Fibroblast of pulmonary artery (primary cell): ENCODE measurements at places on chromosomes 6 and 20.

DNA sequence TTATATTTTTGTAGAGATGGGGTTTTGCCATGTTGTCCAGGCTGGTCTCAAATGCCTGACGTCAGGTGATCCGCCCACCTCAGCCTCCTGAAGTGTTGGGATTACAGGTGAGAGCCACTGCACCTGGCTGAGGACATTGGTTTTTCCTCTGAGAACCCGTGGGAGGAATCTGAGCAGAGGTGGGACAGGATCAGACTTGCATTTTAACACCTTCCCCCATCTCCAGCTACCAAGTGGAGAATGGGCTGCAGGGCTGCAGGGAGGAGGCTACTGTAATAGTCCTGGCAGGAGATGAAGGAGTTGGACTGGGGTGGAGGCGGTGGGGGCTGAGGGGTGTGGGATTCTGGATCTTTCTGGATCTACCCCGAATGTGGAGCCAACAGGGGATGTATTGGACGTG, 24.5 kb downstream of the FAM110A start:
- DNase-seq: no peak

DNA sequence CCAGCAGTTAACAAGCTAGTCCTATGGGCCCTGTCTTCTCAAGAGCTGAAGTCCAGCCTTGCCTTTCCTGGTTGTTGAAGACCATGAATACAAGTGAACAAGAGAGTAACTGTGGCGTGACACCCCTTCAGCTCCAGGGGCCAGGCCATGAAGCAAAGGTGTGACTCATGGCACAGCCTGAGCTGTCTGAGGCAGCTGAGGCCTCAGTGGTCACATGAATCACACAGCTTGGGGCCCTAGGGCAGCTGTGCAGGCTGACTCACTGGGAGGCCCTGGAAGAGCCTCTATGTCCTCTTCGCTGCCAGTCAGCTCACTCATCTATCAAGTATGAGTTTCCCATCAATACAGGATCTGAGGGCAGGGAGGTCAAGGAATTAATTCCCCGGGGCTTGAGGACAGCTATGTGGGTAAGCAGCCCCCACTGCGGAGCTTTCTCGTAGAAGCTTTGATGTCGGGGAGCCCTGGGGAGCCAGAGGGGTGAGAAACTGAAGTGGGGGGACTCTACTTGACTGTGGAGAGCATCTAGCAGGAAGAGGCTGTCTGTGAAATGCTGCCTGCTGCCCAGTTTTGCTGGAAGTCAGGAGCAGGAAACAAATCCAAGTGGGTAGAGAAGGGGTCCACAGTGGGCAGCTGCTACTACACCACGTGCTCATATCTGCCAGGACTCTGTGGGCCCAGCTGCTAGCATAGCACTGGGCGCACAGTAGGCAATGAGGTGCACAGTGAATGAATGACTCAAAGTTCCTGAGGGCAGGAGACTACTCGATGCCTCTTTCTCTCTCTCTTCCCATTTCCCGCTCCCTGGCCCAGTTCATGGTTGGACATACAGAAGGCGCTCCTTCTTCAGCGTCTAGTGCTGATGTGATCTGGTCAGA, 13.7 kb upstream of the FAM83C start:
- DNase-seq: peak; percentile 98

DNA sequence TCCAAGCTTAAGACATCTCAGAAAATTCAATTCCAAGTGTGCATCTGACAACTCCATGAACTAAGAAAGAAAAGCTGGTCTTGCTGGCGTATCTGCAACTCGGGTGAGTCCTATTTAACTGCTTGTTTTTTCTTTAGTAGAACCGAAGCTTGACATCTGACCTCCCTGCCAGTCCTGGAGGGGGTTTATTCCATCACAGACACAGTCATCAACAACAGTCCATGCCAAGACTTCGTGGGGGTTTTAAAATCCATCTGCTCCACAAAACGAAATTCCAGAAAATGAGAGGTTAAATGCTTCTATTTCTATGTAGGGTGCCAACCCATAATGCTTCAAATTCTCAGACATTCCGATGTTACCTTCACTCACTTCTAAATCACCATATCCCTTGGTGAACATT, 133.9 kb downstream of the IPCEF1 start:
- DNase-seq: no peak

GRCh38 chr20:54078296-54078984, 8.0 kb upstream of the BCAS1 start:
- DNase-seq: no peak

- DNase-seq: no peak
These were observed 31.4 kb downstream of the TFAP2A start for GRCh38 chr6:10383331-10384090.
